Caco-2 (cell line): ENCODE measurements at places on chromosomes 1 and 21.
A peak's percentile ranks its signal among the peaks of the same experiment; 100 is the strongest.

- no peak overlapping the region for H3K27ac ChIP-seq
- no peak overlapping the region for H3K4me3 ChIP-seq
- no peaks in the 10 kb centered on the region for H3K27me3 ChIP-seq
- DNase-seq = no peak
- H3K36me3 ChIP-seq = no peaks in the 10 kb centered on the region
Measured at GRCh38 chr1:174819596-174819995, 180.2 kb upstream of the CACYBP start.

DNA sequence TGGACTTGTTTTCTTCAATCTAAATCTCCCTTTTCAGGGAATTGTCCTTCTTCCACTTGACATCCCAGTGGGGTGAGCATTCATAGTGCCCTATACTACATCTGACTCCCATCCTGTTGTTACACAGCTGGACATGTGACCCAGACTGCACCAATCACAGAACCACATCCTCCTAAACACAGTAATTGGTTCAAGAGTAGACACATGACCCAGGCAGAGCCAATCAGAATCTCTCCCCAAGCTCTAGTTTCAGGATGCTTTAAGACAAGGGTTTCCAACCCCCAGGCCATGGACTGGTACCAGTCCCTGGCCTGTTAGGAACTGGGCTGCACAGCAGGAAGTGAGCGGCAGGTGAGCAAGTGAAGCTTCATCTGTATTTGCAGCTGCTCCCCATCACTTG lies 5.6 kb upstream of the DDOST start:
- no peaks in the 10 kb centered on the region for H3K4me1 ChIP-seq
- H3K27ac ChIP-seq = no peak overlapping the region
- no peaks in the 10 kb centered on the region for H3K36me3 ChIP-seq
- no peaks in the 10 kb centered on the region for H3K27me3 ChIP-seq

DNA sequence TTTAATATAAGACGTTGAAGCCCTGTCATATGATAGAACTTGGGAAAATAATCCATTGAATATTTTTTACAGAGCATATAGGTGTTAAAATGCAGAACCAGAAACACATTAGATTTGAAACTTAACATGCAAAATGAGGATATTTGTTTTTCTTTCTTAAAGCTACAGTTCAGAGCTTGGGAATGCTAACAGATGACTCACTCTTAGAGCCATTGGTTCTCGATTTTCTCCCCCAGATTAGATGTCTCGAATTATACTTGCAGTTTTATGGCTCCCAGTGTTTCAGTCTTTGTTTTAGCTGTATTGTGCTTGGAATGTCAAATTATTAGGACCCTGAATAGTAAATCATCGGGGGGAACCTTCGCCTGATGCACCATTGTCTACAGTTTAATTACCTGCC lies 575.7 kb upstream of the ZP4 start:
- no peak for DNase-seq
- no peaks in the 10 kb centered on the region for H3K36me3 ChIP-seq
- no peaks in the 10 kb centered on the region for H3K27me3 ChIP-seq
- H3K4me3 ChIP-seq = no peak overlapping the region

GRCh38 chr1:64866689-64867088 lies 99.7 kb downstream of the JAK1 start:
- H3K36me3 ChIP-seq = no peaks in the 10 kb centered on the region
- H3K27me3 ChIP-seq = no peaks in the 10 kb centered on the region
- H3K27ac ChIP-seq = no peak overlapping the region
- DNase-seq = no peak
- no peaks in the 10 kb centered on the region for H3K4me1 ChIP-seq

- no peak for DNase-seq
- no peak overlapping the region for H3K4me3 ChIP-seq
- H3K27ac ChIP-seq = no peak overlapping the region
- 0 out of 2 replicates have a peak, but pooled peaks cover 4% of the 10 kb centered on the region for H3K4me1 ChIP-seq
- no peaks in the 10 kb centered on the region for H3K27me3 ChIP-seq
Measured at GRCh38 chr1:75765697-75766355, 20.2 kb upstream of the RABGGTB start.

- H3K4me3 ChIP-seq = no peak overlapping the region
- peaks cover 3% of the 10 kb centered on the region for H3K36me3 ChIP-seq
- DNase-seq = no peak
- no peaks in the 10 kb centered on the region for H3K27me3 ChIP-seq
- H3K4me1 ChIP-seq = no peaks in the 10 kb centered on the region
- no peak overlapping the region for H3K27ac ChIP-seq
Measured at GRCh38 chr1:226882631-226883409, 12.4 kb downstream of the PSEN2 start.

- DNase-seq = no peak
- no peaks in the 10 kb centered on the region for H3K36me3 ChIP-seq
- no peaks in the 10 kb centered on the region for H3K27me3 ChIP-seq
- H3K4me1 ChIP-seq = no peaks in the 10 kb centered on the region
- H3K27ac ChIP-seq = no peak overlapping the region
- H3K4me3 ChIP-seq = no peak overlapping the region
Measured at GRCh38 chr1:2861988-2862813, 60.7 kb upstream of the TTC34 start.

GRCh38 chr1:10908266-10908665 lies 104.2 kb upstream of the TARDBP start:
- no peak for DNase-seq
- no peak overlapping the region for H3K4me3 ChIP-seq
- no peak overlapping the region for H3K27ac ChIP-seq
- no peaks in the 10 kb centered on the region for H3K27me3 ChIP-seq
- 0 out of 2 replicates have a peak, but pooled peaks cover 3% of the 10 kb centered on the region for H3K4me1 ChIP-seq

DNA sequence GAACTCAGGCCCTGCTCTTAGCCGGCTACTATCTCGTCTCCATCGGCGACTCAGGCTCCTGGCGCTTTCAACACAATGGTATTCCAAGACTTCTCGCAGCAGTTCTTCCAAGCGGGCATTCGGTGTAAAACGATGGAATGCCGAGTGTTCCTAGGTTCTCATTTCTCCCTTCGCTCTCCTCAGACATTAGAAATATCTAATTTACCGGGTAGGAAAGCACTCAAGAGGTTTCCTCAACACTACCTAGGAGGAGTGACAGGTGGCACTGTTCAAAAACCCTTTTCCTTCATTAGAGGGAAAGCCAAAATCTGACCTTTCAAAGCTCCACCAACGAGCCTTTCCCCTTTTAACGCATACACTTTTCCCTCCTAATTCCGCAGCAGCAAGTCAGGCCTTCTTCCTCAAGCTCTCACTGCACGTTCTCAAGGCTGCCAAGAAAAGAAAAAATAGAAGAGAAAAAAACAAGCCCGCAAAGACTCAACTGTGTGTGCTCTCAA lies 601 bp downstream of the UBE2G2 start:
- no peaks in the 10 kb centered on the region for H3K27me3 ChIP-seq
- H3K27ac ChIP-seq = peak overlapping the region; percentile 77
- H3K4me3 ChIP-seq = peak overlapping the region; percentile 72
- DNase-seq = no peak
- peaks cover 22% of the 10 kb centered on the region for H3K4me1 ChIP-seq

DNA sequence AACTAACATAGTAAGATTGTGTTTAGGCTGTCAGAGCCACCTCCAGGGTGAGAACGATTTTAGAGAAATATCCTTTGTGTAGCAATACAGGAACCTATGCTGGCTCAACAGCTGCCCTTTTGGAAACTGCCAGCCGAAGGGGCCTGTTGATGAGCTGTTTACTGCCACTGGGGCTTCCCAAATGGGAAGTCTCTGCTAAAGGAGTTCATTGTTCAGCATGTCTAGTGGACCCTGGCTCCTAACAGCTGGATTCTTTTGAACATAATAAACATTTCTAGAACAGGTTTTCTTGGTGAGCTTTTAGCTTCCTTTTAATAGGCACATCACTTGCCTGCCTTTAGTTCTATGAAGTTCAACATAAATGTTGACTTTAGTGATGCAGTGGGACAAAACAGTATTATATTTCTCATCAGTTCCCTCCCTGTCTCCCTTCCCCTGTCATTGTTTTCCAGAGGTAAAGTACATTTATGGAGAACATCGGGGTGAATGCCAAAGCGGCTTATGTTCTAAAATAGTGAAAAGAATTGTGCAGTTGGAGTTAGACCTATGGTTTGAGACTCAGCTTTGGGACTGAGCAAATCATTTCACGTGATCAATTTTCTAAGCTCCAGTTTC lies 57.4 kb downstream of the UCK2 start:
- no peak overlapping the region for H3K4me3 ChIP-seq
- no peak for DNase-seq
- H3K27ac ChIP-seq = no peak overlapping the region
- H3K36me3 ChIP-seq = no peaks in the 10 kb centered on the region

DNA sequence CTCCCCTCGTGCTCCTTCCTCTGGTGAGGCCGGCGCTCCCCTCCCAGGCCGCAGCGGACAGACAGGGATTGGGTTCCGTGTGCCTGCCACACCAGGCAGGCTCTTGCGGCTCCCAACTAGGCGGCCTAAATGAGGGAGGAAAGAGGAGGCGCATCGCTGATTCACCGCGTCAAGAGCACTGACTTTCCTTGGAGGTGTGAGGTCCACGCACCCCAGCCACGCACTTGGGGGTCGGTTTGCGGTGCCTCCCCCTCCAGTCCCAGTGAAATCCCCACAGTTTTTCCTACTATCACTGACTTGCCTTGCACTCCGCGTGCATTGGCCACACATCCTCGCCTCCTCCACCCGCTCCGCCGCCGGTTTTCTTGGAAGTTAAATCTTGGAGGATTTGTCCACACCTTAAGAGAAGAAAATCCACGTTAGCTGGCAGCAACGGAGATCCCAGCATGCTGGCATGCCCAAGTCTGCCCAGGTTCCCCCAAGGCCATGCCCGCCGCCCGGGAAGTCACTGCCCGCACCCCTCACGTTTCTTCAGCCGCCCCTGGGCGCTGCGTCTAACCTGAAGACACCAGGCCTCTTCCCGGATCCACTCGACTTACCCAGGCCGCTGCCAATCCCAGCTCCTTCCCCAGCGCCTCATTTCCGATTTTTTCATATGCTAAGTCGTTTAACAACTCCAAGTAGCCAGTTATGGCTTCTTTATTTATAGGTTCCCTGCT lies 1.1 kb upstream of the FOXD3 start:
- H3K27ac ChIP-seq = no peak overlapping the region
- 0 out of 2 replicates have a peak, but pooled peaks cover 3% of the 10 kb centered on the region for H3K4me1 ChIP-seq
- no peaks in the 10 kb centered on the region for H3K36me3 ChIP-seq
- H3K4me3 ChIP-seq = no peak overlapping the region
- DNase-seq = no peak

DNA sequence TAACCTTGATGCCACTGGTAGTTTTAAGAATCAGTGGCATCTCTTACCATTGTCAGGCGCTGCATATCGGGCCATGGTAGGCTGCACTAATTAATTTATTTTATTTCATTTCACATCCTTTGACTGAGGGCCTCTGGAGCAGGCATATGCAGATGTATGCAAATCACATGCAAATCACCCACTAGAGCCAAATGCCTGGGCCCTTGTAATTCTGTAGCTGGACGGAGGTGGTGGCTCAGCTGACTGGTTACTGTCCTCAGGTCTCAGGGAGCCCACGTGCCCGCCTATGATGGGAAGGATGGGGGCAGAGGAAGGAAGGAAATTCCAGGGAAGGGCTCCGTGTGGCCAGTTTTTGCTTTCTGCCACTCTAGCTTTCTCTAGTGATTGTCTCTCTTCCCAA lies 122.7 kb downstream of the IGSF21 start:
- H3K4me1 ChIP-seq = no peaks in the 10 kb centered on the region
- no peaks in the 10 kb centered on the region for H3K36me3 ChIP-seq
- H3K27ac ChIP-seq = no peak overlapping the region
- H3K4me3 ChIP-seq = no peak overlapping the region

DNA sequence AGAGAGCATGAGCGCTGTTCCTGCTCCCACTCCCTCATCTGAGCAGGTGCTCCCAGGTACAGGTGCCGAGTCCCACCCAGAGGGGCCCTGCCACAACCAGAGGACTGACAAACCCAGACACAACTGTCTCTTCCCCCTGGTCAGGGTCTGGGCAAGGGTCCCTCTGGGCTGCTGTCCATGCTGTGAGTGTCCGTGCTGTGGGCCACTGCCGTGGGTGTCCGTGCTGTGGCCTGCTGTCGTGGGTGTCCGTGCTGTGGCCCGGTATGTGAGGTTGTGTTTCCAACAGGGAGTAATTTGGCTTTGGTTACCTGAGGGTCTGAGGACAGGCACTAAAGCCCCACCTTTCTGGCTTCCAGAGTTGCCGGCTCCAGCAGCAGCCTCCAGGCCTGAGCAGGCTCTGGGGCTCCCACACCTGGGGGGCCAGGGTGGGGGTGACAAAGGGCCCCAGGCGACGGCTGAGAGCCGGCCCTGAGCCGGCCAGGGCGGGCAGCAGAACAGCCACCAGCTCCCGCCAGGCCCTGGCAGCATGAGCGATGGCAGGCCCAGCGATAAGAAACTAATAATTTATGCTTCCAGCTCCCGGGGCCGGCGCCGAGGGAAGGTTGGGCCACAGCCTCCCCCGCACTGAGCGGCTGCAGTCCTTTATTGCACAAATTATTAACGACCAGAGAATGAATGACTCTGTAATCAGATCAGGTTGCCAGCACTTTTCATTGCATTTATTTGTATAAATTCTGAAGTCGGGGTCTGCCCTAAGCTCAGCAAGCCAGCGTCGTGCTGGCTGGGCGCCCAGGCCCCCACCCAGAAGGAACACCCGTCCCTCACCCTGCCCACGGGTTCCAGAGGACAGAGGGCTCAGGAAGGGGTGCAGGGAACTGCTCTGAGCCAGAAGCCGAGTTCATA lies 7.3 kb upstream of the SAMD11 start:
- peaks cover 12% of the 10 kb centered on the region for H3K4me1 ChIP-seq
- no peak for DNase-seq
- no peaks in the 10 kb centered on the region for H3K36me3 ChIP-seq
- H3K27ac ChIP-seq = no peak overlapping the region
- no peak overlapping the region for H3K4me3 ChIP-seq
- H3K27me3 ChIP-seq = no peaks in the 10 kb centered on the region

GRCh38 chr1:25210728-25211127 lies 21.6 kb downstream of the SYF2 start:
- H3K27ac ChIP-seq = peak overlapping the region; percentile 75
- H3K27me3 ChIP-seq = no peaks in the 10 kb centered on the region
- H3K4me3 ChIP-seq = no peak overlapping the region
- H3K36me3 ChIP-seq = no peaks in the 10 kb centered on the region

- H3K36me3 ChIP-seq = no peaks in the 10 kb centered on the region
- H3K27me3 ChIP-seq = no peaks in the 10 kb centered on the region
- peaks cover 12% of the 10 kb centered on the region for H3K4me1 ChIP-seq
- DNase-seq = no peak
- no peak overlapping the region for H3K27ac ChIP-seq
Measured at GRCh38 chr1:172993640-172994039, 57.1 kb downstream of the TNFSF18 start.

GRCh38 chr1:64499966-64500365 lies 30.0 kb downstream of the CACHD1 start:
- H3K36me3 ChIP-seq = no peaks in the 10 kb centered on the region
- H3K27me3 ChIP-seq = no peaks in the 10 kb centered on the region
- H3K27ac ChIP-seq = no peak overlapping the region
- DNase-seq = peak; percentile 82

DNA sequence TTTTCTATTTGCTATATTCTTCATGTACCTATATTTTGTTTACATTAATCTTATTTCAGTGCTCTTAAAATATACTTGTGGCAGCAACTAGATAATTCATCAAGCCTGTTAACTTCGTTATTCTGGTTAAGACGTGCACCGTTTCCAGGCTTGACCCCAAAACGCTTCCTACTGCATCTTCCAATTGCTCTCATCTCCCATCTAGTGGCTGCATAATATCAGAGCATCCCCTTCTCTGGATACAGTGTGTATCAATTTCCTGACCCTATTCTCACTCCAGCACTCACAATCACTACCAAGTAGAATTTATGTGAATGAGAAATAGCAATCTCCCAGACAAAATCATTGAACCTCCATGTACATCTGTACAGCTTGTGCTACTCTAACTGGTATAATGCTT lies 1280.3 kb upstream of the B3GALT2 start:
- no peak overlapping the region for H3K27ac ChIP-seq
- no peaks in the 10 kb centered on the region for H3K4me1 ChIP-seq
- H3K27me3 ChIP-seq = no peaks in the 10 kb centered on the region
- no peak overlapping the region for H3K4me3 ChIP-seq
- DNase-seq = no peak

GRCh38 chr1:93081716-93082115 lies 2.6 kb downstream of the MTF2 start:
- no peak overlapping the region for H3K4me3 ChIP-seq
- H3K27me3 ChIP-seq = no peaks in the 10 kb centered on the region
- H3K36me3 ChIP-seq = no peaks in the 10 kb centered on the region
